ENCODE measurements at places on chromosomes 3 and 15. TPM values are rescaled to one million over a fixed set of nuclear protein-coding genes. Genes with fewer than 3 reads are reported as not detected.

GRCh38 chr15:40032125-40032839 is 6.7 kb downstream of the SRP14 start:
- DNase-seq: no peak

- DNase-seq: no peak
Measured at GRCh38 chr15:79195802-79196201, 86.7 kb upstream of the ANKRD34C start.

GRCh38 chr15:22944651-22945050 is 35.5 kb downstream of the CYFIP1 start:
- DNase-seq: no peak

GRCh38 chr3:127158614-127159229 is 34.2 kb upstream of the PRR23E start:
- peak; percentile 19 for DNase-seq

DNA sequence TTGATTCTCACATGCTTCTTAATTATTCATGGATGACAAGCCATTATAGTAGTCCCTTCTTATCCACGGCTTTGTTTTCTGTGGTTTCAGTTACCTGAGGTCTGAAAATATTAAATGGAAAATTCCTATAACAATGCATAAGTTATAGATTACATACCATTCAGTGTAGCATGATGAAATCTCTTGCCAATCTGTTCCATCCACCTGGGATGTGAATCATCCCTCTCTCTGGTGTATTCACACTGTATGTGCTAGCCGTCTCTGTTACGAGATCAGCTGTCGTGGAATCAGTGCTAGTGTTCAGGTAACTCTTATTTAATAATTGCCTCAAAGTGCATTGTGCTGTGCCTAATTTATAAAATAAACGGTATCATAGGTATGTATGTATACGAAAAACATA is 5.2 kb downstream of the WDR5B start:
- no peak for DNase-seq

DNA sequence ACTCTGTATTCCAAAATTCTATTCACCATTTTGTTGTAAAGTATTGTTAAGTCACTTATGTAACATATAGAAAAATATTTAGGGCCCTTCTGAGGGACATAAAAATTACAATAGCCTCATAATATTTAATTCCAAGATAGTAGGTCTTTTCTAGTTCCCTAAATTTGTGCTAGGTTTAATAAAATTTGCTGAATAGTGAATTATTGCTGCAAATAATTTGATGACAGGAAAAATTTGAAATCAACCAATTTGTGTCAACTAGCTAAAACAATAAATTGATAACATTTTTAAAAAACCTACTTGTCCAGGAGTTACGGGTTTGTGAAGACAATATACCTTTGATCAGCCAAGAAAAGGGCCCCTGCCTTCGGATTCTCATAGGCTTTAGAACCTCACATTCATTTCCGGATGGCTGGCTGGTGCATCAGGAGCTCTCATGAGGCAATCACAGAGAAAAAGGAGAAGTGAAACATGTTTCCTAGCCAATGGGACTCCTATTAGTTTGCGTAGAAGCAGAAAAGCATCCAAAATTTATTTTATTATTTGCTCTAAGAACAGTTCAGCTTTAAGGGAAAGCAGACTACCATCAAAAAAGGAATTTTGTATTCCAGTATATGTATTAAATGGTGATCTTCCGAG is 177.2 kb downstream of the LRRC3B start:
- DNase-seq: no peak

DNA sequence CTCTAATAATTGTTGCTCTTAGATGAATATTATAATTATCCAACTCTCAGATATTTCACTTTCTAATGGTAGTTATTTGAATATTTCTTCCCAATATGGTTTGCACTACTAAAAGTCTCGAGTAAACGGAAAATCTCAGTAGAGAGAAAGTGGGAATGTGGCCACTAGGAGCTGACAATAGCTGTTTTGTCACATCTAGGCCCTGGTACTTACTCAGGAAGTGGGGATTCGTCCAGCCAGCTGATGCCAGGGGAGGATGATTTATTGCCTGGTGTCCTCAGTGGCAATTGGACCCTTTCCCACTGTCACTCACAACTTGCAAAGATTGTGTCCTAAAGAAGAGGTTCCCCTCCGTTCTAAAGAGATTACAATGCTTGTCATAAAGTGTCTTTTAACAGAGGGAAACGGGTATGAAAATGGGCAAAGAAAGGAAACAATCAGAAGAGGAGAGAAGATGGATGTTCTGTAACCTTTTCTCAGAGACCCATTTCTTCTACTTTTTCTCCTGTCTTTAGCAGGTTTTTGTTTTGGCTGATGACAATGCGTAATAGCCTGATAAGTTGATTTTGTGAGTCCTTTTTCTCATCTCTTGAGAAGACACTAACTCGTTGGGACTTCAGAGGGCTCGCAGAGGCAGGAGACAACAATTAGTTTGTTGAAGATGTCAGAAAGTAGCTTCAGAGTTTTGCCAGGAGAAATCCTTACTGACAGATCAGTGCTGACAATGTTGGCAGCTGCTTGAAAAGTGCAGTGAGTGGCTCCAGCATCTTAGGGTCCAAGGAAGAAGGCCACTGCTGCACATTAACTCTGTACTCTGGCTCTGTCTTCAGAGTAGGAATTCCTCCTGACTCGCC is 320.6 kb downstream of the MECOM start:
- no peak for DNase-seq

GRCh38 chr3:126081618-126082361 is 2.1 kb downstream of the SLC41A3 start:
- DNase-seq: peak; percentile 31

- peak; percentile 62 for DNase-seq
Measured at GRCh38 chr3:105195260-105195659, 171.4 kb upstream of the ALCAM start.

DNA sequence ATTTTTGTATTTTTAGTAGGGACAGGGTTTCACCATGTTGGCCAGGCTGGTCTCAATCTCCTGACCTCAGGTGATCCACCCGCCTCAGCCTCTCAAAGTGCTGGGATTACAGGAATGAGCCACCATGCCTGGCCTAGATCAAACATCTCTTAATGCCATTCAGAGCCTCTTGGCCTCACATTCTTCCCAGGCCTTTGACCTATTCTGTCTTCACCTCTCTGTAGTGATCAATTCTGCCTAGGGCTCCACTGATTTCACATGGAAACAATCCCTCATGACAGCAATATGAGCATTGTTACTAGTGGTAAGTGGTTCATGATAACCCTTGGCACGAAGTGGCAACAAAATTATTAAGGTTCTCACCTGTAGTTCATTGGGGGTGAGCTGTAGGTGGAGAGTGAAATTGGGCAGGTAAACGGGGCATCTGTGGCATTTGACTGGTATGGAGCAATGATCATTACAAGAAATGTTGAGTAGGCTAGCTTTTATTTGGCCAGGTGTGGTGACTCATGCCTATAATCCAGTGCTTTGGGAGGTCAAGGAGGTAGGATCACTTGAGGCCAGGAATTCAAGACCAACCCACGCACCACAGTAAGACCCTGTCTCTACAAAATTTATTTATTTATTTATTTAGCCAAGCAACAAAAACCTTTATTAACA is 4.8 kb upstream of the ARPIN start:
- no peak for DNase-seq

- DNase-seq: peak; percentile 53
Measured at GRCh38 chr15:71329497-71330260, 214.4 kb downstream of the THSD4 start.

DNA sequence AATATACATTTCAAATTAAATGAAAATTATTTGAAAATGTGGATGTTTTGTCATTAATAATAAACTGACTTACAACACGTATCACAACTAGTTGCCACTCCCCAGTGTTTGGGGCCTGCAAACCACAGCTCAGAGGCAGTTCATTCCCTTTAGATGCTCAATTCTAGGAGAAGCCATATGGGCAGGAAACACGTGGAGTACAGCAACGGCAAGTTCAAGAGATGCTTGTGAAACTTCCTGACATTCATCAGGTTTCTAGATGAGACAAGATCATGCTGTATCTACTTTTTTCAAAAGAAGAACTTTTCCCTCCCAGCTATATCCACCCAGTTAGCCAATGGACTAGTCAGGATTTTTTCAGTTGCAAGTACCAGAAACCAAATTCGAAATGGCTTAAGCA is 17.6 kb upstream of the PLA2G4D start:
- no peak for DNase-seq

- peak; percentile 78 for DNase-seq
Measured at GRCh38 chr3:167728176-167728575, 6.5 kb downstream of the PDCD10 start.

- DNase-seq: no peak
Measured at GRCh38 chr3:65478551-65479500, 559.9 kb downstream of the MAGI1 start.

DNA sequence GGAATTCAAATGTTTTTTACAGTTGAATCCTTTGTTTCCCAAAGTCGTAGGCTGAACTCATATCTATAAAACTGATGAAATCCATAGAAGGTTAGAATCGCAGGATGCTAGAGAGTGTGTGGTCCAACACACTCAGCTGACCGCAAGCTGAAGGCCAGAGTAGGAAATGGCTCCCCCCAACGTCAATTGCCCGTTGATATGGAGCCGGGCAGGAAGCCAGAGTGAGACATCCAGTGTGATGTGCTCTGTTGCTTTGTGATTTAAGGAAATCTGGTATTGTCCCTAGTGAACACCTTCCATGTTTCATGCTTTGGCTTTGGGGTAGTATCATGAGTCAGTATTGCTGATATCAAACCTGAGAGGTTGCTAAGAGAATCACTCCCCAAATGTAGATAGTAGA is 5.8 kb upstream of the MEX3B start:
- DNase-seq: peak; percentile 38

LRRC31 gene
- not detected for total RNA-seq

TMOD3 gene
- total RNA-seq: 21.3 TPM

P2RY14 gene
- 0.41 TPM for total RNA-seq

GOLGA8R gene
- 0.33 TPM for total RNA-seq

NR1I2 gene
- not detected for total RNA-seq

PGBD4 gene
- 1.6 TPM for total RNA-seq

PIGB gene
- 2.9 TPM for total RNA-seq

Measured in fibroblast of the aortic adventitia (primary cell).